Effector memory CD8-positive, alpha-beta T cell (primary cell): ENCODE measurements at places on chromosomes 2 and 18.

DNA sequence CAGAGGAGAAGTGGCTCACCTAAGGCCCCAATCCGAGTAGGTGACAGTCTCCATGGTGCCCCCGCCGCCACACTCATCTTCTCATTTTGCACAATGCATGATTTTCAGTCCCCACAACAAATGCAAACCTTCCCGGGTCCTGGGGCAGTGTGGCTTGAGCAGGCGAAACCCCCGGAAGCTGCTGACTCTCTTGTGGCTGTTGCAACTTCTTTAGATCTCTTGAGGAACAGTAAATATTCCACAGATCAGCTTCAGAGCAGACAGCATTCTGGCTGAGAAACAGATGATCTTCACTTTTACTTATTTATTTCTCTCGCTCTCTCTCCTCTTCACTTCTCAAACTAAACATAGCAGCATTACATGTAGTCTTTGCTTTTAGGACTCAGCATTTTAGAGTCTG is 51.9 kb downstream of the ASAP2 start:
- DNase-seq, result no peak

DNA sequence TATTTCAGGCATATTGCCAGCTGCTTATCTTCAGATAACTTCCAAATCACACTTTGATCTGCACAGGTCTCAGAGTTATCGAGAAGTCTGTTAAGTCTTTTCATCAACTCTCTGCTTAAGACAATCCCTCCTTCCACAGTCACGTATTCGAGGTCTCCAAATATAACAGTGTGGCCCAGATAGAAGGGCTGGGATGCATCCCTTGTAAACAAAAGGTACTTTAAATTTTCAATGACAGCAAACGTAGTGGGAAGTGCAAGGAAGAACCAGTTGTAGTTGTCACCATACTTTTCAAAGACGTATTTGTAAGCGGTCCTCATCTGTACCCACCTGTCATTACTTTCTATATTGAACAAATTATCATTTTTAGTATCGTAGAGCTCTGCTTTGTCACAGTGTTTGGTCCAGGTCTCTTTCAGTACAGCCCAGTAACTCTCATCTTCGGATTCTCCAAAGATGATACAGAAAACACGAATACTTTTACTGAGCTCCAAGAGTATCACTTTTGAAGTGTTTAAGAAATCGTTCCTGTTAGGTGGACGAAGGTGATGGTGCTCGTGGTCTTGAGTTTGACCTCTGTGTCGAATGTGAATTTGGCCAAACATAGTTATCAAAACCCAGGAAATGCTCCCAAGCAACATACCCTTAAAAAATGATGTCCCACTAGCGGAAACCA is 445 bp downstream of the C1GALT1C1L start:
- DNase-seq, result no peak

GRCh38 chr2:70477441-70477844 is 76.2 kb downstream of the TGFA start:
- DNase-seq, result no peak

DNA sequence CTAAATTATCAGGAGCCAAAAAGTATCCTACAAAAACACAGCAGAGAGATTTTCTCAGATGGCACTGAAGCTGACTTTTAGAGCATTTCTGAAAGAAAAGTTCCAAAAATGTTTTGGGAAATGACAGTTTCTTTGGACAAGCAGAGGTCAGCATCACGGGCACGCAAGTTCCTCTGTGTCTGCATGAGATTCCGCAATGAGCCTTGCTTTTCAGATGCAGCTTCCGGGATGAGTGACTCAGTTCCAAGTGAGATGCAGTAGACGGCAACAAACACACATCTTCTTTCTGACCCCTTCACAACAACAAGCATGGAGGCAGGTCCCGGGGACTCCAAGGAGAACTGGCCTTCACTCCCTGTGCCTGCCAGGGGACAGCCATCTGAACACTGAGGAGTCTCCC is 76.6 kb downstream of the EIPR1 start:
- no peak for DNase-seq

- DNase-seq, result no peak
These were observed 48.3 kb downstream of the COL3A1 start for GRCh38 chr2:189022492-189022891.

- DNase-seq, result no peak
These were observed 7.9 kb downstream of the PPP3R1 start for GRCh38 chr2:68244456-68244855.

DNA sequence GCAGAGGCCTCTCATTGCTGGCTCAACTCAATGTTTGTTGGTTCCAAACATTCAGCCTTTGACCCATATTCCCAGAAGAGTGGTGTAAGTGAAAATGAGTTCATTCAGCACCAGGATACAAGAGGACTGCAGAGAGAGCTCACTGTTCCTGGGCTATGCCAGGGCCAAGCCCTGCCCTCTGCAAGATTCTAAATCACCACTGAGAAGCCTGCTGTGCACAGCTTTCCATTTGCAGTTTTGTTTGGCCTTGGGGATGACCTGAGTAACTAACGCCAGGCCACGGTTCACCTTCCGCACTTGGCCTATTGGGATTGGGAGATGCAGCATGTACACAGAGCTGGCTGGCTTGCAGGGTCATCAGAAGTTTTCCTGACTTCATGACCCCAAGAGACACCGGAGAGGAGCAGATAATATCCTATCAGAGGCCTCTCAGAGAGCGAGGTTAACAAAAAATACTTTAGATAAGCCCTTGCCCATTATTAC is 12.6 kb downstream of the GKN1 start:
- no peak for DNase-seq

GRCh38 chr18:63317556-63317946 is 2.0 kb downstream of the BCL2 start:
- no peak for DNase-seq

- DNase-seq, result no peak
These were observed 978.1 kb upstream of the CDH2 start for GRCh38 chr18:29154758-29155725.

- no peak for DNase-seq
These were observed 50.2 kb downstream of the CABYR start for GRCh38 chr18:24189007-24189528.

DNA sequence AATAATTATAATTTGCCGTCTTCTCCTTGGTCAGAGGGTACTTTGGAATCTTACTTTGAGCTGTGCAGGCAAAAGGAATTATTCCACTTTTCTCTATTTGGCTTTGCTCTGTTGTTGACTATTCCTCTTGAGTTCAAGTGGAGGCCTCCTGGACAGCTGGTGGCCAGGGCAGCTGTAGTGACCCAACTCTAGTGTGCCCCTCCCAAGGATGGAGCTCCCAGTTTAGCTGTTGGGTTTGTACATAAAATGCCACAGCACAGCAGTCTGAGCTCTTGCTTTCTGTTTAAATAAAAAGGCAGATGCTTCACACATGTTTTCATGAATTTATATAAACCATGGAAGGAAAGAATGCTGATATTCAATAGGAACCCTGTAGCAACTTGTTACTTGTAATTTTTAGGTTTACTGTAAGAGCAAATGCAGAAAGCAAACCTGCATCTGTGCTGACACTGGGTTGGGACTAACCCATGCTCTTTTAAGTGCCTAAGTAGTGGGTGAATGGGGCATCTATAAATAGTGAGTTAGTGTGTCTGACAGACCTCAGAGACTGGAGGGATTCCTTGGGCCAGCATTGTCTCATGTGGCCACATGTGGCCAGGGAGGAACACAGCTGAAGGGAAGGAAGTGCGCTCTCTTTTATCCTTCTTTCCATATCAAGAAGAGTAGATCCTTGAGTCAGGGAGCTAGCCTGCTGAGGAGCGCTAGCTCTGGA is 121.8 kb downstream of the FHOD3 start:
- DNase-seq, result no peak

GRCh38 chr18:70973626-70974025 is 684.8 kb downstream of the SOCS6 start:
- no peak for DNase-seq

GRCh38 chr2:152581360-152581759 is 135.9 kb downstream of the PRPF40A start:
- DNase-seq, result no peak

DNA sequence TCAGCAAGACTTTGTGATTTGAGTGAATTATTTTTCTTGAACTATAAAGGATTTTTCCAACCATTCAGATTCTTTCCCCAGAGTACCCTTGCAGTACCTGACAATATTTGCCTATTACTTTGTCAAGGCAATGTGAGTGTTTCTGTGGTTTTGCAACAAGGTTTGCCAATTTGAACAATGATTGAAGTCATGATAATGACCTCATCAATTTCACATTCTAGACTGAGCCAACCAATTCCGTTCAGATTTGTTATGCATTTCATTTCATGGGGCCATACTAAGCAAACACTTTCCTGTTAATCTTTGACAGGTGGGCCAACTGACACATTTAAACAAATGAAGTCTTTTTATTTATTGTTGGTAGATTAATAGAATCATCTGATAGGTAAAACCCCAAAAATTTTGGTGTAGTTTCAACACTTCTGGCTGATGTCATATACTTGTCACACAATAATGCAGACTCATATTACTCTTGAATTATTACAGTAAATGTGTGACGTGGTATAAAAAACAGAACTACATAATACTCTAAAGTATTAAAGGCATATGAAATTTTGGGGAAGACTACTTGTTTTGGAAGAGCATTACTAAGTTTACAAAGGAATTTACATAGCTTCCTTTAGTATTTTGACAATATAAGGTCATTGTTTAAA is 526.4 kb downstream of the DPP10 start:
- DNase-seq, result no peak
